Placental pericyte (primary cell): ENCODE measurements at places on chromosomes 4 and X. TPM values are rescaled to one million over a fixed set of nuclear protein-coding genes. Genes with fewer than 3 reads are reported as not detected.

Gene AKAP4
- total RNA-seq = not detected in 2 replicates

Gene KCNE5
- 0.22 and 1.3 TPM in 2 replicates for total RNA-seq

Gene ETDA
- not detected in 2 replicates for total RNA-seq

Gene GAGE1
- not detected in 2 replicates for total RNA-seq
